ENCODE measurements at places on chromosomes 2 and 18.

- no peak overlapping the region for H3K27ac ChIP-seq
- H3K27me3 ChIP-seq: no peaks in the 10 kb centered on the region
- H3K4me1 ChIP-seq: no peaks in the 10 kb centered on the region
- no peaks in the 10 kb centered on the region for H3K36me3 ChIP-seq
Observed at GRCh38 chr2:199258291-199258690, 199.4 kb downstream of the SATB2 start.

DNA sequence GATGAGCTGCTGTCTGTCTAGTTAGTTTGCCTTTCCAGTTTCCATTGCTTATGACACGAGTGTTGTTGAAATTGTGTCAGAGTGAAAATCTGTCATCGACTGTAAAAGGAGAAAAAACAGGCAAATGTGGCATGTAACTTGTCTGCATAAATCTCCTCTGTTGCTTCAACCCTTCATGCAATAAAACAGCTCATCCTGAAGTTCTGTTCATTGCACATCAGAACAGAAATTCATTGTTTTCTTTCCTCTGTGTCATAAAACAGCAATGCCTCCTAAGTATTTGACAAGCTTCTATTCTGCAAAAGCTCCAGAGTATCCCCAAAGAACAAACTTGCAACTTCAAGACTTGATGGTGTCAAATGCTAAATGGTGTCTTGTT lies 432.1 kb downstream of the MEIS1 start:
- H3K4me1 ChIP-seq: no peaks in the 10 kb centered on the region
- H3K27me3 ChIP-seq: peaks cover 8% of the 10 kb centered on the region
- H3K27ac ChIP-seq: no peak overlapping the region
- H3K36me3 ChIP-seq: no peaks in the 10 kb centered on the region
- H3K4me3 ChIP-seq: no peak overlapping the region
- no peak for DNase-seq

- H3K27ac ChIP-seq: no peak overlapping the region
- H3K4me1 ChIP-seq: no peaks in the 10 kb centered on the region
- H3K4me3 ChIP-seq: no peak overlapping the region
- no peaks in the 10 kb centered on the region for H3K27me3 ChIP-seq
- peaks cover 9% of the 10 kb centered on the region for H3K36me3 ChIP-seq
Observed at GRCh38 chr2:241081643-241082340, 20.3 kb downstream of the MTERF4 start.

- H3K4me1 ChIP-seq: no peaks in the 10 kb centered on the region
- no peak for DNase-seq
- H3K27ac ChIP-seq: no peak overlapping the region
- no peaks in the 10 kb centered on the region for H3K27me3 ChIP-seq
- no peak overlapping the region for H3K4me3 ChIP-seq
Observed at GRCh38 chr2:102796337-102796736, 34.5 kb downstream of the TMEM182 start.

GRCh38 chr2:229909090-229909489 lies 12.7 kb downstream of the TRIP12 start:
- no peaks in the 10 kb centered on the region for H3K4me1 ChIP-seq
- no peaks in the 10 kb centered on the region for H3K27me3 ChIP-seq
- H3K36me3 ChIP-seq: peaks cover 26% of the 10 kb centered on the region

GRCh38 chr2:11598228-11598731 lies 64.4 kb downstream of the GREB1 start:
- DNase-seq: no peak
- H3K36me3 ChIP-seq: no peaks in the 10 kb centered on the region
- no peaks in the 10 kb centered on the region for H3K4me1 ChIP-seq
- H3K27ac ChIP-seq: no peak overlapping the region
- no peaks in the 10 kb centered on the region for H3K27me3 ChIP-seq

- no peak overlapping the region for H3K27ac ChIP-seq
- peaks cover 28% of the 10 kb centered on the region for H3K36me3 ChIP-seq
- H3K4me3 ChIP-seq: no peak overlapping the region
- no peaks in the 10 kb centered on the region for H3K4me1 ChIP-seq
- H3K27me3 ChIP-seq: no peaks in the 10 kb centered on the region
- no peak for DNase-seq
Observed at GRCh38 chr2:46383784-46384456, 86.7 kb downstream of the EPAS1 start.

DNA sequence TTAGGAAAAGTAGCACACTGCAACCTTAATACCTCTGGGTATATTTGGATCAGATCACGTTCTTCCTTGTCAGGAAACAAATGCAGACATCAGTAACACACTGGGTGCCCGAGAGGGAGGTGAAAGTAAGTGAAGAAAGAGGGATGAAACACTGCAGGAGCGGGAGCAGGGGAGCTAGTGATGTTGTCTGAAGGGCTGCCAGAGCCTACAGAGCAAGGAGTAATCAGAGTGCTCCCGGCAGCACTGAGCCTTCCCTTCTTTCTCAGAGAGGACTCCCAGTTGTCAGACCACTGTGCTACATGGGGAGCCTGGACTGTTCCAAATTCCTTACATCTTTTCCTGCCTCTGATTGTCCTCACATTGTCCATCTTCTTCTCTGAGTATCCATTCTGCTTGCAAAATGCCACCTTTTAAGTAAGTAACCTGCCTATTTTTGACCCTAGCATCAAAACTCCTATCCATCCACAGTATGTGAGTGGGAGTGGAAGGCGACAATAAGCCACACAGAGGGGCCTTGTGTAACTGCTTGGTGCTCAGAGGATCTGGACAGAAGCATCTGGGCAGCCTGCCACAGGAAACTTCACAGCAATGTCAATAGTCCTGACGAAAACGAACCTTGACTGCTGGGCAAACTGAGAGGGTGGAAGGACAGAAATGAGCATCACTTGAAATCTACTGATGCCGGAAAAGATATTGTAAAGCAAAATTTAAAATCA lies 10.8 kb upstream of the NAB1 start:
- no peak for DNase-seq
- H3K36me3 ChIP-seq: no peaks in the 10 kb centered on the region
- no peak overlapping the region for H3K27ac ChIP-seq
- no peaks in the 10 kb centered on the region for H3K4me1 ChIP-seq
- H3K27me3 ChIP-seq: no peaks in the 10 kb centered on the region
- no peak overlapping the region for H3K4me3 ChIP-seq

DNA sequence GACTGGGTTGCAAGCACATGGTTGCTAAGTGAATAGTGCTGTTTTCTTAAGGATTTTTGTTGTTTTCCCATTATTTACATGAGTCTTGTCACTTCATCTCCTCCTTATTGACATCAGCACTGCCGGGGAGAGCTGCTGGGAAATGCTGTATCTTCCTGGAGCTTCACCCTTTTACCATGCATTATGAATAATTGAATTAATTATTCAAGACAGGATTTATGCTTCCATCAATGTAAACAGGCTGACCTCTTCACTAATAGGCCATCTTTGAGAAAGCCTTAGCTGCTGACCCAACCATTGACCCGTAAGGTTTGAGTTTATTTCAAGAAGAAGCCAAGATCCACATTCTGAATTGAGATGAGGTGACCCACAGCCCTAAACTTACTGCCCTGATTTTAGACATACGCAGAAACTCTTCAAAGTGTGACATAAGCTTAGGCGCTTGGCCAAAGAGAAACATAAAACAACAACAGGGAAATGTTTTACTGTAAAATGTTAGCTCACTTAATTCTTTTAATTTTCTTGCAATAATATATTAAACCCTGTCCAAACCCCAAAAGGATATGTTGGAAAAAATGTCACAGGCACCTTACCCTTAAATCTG lies 365.5 kb upstream of the SYT4 start:
- no peaks in the 10 kb centered on the region for H3K36me3 ChIP-seq
- H3K4me1 ChIP-seq: no peaks in the 10 kb centered on the region
- no peaks in the 10 kb centered on the region for H3K27me3 ChIP-seq
- no peak overlapping the region for H3K27ac ChIP-seq
- DNase-seq: no peak
- no peak overlapping the region for H3K4me3 ChIP-seq

- DNase-seq: no peak
- no peaks in the 10 kb centered on the region for H3K27me3 ChIP-seq
- H3K4me1 ChIP-seq: no peaks in the 10 kb centered on the region
- no peak overlapping the region for H3K4me3 ChIP-seq
- no peak overlapping the region for H3K27ac ChIP-seq
- no peaks in the 10 kb centered on the region for H3K36me3 ChIP-seq
Observed at GRCh38 chr2:180505203-180505602, 475.2 kb upstream of the UBE2E3 start.

DNA sequence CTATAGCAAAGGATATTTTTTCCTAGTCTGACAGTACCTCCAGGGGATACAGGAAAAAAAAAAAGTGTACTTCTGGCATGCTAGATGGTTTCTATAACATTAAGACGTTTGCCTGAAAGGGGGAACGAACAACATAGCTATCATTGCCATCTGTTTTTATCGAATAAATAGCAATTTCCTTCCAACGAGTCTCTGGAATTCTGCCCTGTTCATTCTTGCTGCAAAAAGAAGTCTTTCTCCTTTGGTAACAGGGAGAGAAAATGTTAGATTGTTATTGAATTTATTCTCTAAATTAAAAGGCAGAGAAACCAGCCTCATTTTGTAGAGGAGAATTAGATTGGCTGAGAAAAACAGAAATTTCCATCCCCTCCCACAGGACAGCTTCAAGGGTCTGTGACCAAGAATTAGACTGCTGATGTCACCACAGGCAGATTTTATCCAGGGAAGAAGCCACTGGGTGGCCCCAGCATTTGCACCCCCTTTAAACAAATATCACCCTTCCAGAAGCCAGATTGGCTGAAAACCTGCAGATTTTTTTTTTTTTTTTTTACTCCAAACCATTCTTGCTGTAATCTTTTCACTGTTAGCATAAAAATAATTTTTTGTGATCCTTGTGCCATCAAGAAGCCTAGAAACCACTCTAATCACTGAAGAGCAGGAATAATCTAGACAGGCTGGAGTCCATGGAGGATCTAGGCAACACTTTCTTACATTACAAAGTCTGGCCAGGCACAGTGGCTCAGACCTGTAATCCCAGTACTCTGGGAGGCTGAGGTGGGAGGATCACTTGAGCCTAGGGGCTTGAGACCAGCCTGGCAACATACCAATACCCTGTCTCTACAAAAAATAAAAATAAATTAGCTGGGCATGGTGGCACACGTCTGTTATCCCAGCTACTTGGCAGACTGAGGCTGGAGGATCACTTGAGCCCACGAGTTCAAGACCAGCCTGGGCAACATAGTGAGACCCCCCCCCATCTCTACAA lies 12.0 kb downstream of the WDFY1 start:
- H3K27ac ChIP-seq: no peak overlapping the region
- H3K27me3 ChIP-seq: no peaks in the 10 kb centered on the region
- H3K4me3 ChIP-seq: no peak overlapping the region
- DNase-seq: no peak
- H3K4me1 ChIP-seq: peaks cover 20% of the 10 kb centered on the region

- no peaks in the 10 kb centered on the region for H3K27me3 ChIP-seq
- peak; percentile 33 for DNase-seq
- no peak overlapping the region for H3K4me3 ChIP-seq
- H3K27ac ChIP-seq: no peak overlapping the region
- no peaks in the 10 kb centered on the region for H3K36me3 ChIP-seq
- no peaks in the 10 kb centered on the region for H3K4me1 ChIP-seq
Observed at GRCh38 chr18:27750014-27750413, 426.9 kb downstream of the CDH2 start.

DNA sequence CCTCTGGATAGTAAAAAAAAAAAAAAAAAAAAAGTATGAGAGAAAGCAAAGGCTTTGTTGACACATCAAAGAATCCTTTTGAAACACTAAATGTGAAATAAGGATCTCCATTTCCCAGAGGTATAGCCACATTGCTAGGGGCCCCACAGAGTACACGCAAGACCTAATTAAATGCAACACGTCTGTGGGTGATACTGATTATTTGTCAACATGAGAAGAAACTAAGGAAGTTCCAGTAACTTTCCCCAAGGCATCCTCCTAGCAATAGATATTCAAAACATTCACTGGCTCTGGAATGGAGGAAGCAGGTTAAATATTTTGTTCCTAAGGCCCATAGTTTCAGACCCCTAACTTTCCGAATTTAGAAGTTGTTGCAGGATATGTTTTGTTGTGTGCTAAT lies 24.6 kb upstream of the EPB41L3 start:
- no peak overlapping the region for H3K4me3 ChIP-seq
- no peak for DNase-seq
- H3K4me1 ChIP-seq: no peaks in the 10 kb centered on the region
- no peak overlapping the region for H3K27ac ChIP-seq

- H3K27ac ChIP-seq: no peak overlapping the region
- no peaks in the 10 kb centered on the region for H3K36me3 ChIP-seq
- DNase-seq: no peak
Observed at GRCh38 chr2:81363800-81364199, 1059.2 kb upstream of the LRRTM1 start.

- H3K27me3 ChIP-seq: no peaks in the 10 kb centered on the region
- H3K27ac ChIP-seq: no peak overlapping the region
- H3K4me1 ChIP-seq: no peaks in the 10 kb centered on the region
- no peak overlapping the region for H3K4me3 ChIP-seq
Observed at GRCh38 chr2:207051385-207051965, 112.2 kb downstream of the CPO start.

DNA sequence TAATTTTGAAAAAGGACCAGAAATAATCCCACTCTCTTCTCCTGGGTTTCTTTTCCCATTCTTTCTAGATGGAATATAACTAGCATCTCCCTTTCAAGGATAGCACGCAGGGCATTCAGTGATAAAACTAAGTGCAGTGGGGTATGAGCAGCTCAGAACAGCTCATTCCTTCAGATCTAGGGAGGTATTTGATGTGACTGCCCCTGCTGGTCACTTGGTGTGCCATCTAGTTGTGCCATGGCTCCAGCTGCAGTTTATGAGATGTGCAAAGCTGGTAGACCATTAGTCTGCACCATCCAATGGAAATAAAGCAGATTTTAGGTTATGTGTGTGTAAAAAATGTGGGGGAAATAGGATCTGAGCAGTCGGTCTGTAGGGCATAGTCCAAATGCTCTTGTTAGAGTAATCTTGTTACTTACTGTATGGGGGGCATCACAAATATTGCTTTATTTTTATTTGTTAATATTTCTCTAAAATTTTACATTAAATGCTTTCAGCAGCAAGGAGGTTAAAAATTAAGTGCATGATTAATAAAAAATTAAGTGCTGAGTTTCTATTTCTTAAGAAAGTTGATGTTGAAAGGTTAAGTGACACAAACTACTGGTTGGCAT lies 38.9 kb downstream of the CTAGE1 start:
- H3K4me3 ChIP-seq: no peak overlapping the region
- H3K27me3 ChIP-seq: no peaks in the 10 kb centered on the region
- DNase-seq: peak; percentile 48
- no peak overlapping the region for H3K27ac ChIP-seq
- no peaks in the 10 kb centered on the region for H3K36me3 ChIP-seq
- no peaks in the 10 kb centered on the region for H3K4me1 ChIP-seq

- H3K27me3 ChIP-seq: peaks cover under 1% of the 10 kb centered on the region
- H3K36me3 ChIP-seq: no peaks in the 10 kb centered on the region
- H3K4me1 ChIP-seq: peaks cover 23% of the 10 kb centered on the region
- no peak overlapping the region for H3K27ac ChIP-seq
- DNase-seq: peak; percentile 76
Observed at GRCh38 chr2:237289139-237289538, 124.8 kb downstream of the COL6A3 start.

All from large intestine (tissue), 12 donors.